ENCODE measurements at places on chromosomes 2 and 18.

DNA sequence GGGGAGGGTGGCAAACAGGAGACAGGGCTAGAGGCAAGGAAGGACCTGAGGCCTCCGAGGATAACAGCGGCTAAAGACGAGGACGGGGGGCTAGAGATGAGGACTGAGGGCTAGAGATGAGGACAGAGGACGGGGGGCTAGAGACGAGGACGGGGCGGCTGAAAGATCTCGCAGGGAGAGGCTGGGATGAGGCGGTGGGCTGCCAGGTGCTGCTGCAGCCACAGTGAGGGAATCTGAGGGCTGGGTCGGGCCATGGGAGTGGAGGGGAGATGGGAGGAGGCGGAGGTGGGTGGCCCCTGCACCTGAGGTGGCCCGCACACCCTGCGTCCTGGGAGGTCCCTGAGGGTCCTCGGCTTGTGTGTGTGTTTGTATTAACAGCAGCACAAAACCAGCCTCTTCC, 350.2 kb upstream of the SALL3 start:
- no peak for DNase-seq

- DNase-seq = no peak
Observed at GRCh38 chr2:197416268-197416667, 18.6 kb downstream of the SF3B1 start.

- no peak for DNase-seq
Observed at GRCh38 chr2:208407667-208408066, 1.1 kb downstream of the PTH2R start.

DNA sequence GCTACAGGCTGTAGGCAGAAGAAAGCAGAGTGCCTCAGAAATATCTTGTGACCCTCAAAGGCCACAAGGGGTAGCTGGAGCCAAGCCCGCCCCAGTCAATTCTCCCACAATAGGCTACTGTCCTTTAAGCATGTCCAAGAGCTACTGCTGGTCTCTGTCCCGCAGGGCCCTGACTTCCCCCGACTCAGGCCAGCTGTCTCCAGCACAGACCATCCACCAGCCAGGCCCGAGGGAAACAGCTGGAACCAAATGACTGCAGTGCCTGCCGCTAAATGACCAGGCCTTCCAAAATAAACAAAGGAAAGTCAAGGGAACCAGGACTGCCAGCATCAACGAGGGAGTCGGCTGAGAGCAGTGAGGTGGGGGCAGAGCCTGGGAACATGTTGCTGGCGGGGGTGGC, 36.7 kb downstream of the MCFD2 start:
- no peak for DNase-seq

- DNase-seq = no peak
Observed at GRCh38 chr18:48613589-48614404, 75.0 kb downstream of the CTIF start.

- no peak for DNase-seq
Observed at GRCh38 chr2:46275995-46276394, 21.2 kb upstream of the EPAS1 start.

- no peak for DNase-seq
Observed at GRCh38 chr2:197197895-197198311, 112.7 kb downstream of the ANKRD44 start.

GRCh38 chr18:37398248-37398920, 167.2 kb downstream of the CELF4 start:
- DNase-seq = no peak

DNA sequence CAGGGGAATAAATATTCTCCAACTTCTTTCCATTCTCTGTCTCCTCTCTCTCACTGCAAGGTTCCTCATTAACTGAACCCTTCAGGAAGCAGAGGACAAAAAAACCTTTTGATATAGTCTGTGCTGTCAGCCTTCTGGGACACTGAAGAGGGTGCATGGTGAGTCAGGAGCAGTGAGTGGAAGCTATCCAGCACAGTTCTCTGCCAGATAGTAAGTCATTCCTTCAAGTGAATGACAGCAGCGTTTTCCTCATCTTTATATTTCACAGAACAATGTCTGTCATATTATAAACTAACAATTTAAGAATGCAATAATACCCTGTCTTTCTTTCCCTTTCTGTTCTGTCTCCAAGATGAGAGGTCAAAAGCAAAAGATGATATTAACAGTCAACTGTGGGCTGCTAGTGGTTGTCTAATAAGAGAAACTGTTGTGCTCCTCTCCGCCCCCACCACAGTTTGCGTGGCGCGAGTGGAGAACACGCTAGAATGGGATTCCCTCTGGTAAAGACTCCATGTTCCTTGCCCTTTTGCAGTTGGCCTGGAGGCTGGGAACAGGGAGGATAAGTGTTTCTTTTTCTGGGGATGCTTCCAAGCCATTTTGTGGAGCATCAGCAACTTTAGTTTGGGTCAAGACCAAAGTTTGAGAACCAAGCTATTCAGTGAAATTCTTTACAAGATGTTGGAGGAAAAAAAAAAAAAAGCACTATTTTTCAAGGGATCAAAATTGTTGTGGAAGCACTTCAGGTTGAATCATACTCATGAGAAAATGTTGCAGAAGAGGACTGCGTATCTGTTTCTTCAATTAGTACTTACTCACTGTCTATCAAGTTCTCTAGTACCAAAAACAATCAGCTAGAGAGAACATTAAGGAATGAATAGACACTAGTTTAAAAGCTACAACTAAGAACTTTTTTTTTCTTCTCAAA, 430.2 kb downstream of the SETBP1 start:
- DNase-seq = no peak

GRCh38 chr2:29065068-29065811, 9.1 kb downstream of the PCARE start:
- DNase-seq = no peak

- DNase-seq = no peak
Observed at GRCh38 chr2:113240150-113240914, 38.4 kb downstream of the PAX8 start.

DNA sequence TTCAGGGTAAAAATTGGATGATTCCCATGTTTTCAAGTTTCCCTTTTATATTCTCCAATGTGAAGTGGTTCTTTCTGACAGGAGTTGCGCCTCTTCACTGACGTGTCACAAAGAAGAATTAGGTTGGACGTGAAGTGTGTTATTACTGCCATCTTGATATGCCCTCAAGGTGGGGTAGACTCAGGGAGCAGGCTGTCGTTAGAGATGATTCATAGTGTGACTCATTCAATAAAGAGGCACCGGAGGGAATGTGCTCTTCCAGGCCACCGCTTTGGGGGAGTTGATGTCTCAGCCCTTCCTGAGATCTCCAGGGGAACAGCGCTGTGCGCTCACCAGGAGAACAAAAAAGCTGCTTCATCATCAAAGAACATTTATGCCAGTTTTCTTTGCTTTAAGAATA, 3.6 kb upstream of the DGKD start:
- no peak for DNase-seq

GRCh38 chr2:101036562-101036961, 34.5 kb downstream of the RPL31 start:
- DNase-seq = no peak

GRCh38 chr2:59250307-59250677, 1009.2 kb upstream of the FANCL start:
- DNase-seq = no peak

- DNase-seq = no peak
Observed at GRCh38 chr2:230643576-230644291, 68.9 kb upstream of the CAB39 start.

- no peak for DNase-seq
Observed at GRCh38 chr2:13921245-13921644, 711.3 kb upstream of the LRATD1 start.

DNA sequence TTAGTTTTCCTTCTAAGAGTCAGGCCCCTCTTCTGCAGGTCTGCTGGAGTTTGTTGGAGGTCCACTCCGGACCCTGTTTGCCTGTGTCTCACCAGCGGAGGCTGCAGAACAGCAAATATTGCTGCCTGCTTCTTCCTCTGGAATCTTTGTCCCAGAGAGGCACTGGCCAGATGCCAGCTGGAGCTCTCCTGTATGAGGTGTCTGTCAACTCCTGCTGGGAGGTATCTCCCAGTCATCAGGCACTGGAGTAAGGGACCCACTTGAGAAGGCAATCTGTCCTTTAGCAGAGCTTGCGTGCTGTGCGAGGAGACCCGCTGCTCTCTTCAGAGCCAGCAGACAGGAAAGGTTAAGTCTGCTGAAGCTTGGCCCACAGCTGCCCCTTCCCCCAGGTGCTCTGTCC, 4.8 kb downstream of the REG1B start:
- DNase-seq = no peak

DNA sequence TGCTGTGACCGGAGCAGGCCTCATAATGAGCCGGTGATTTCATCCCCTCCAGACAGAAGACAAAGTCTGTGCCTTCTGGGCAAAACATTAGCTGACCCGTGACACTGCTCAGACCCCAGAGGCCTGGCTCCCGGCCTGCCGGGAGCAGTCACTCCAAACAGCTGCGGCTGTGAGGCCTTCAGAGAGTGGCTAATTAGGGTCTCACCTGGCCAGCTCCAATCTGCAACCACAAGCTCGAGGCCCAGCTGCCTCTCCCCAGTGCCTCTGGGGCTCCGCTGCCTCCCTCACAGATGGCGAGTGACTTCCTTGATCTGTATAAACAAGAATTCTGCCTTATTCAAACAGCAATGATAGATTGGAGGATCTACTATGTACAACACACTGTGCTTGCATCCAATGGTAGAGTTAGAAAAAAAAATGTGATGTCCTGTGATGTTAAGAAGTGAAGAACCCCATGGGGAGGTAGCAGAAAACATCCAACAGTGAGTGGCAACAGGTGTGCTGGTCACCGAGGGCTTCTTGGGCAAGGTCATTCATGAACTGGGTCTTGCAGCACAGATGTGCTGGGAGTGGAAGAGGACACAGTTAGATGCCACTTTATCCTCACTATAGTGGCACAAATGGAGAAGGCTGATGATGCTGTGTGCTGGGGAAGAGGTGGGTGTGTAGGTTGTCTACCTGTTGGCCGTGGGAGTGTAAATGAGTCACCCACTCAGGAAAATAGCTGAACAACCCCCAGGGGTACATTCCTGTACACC, 98.2 kb upstream of the ASAP2 start:
- no peak for DNase-seq

DNA sequence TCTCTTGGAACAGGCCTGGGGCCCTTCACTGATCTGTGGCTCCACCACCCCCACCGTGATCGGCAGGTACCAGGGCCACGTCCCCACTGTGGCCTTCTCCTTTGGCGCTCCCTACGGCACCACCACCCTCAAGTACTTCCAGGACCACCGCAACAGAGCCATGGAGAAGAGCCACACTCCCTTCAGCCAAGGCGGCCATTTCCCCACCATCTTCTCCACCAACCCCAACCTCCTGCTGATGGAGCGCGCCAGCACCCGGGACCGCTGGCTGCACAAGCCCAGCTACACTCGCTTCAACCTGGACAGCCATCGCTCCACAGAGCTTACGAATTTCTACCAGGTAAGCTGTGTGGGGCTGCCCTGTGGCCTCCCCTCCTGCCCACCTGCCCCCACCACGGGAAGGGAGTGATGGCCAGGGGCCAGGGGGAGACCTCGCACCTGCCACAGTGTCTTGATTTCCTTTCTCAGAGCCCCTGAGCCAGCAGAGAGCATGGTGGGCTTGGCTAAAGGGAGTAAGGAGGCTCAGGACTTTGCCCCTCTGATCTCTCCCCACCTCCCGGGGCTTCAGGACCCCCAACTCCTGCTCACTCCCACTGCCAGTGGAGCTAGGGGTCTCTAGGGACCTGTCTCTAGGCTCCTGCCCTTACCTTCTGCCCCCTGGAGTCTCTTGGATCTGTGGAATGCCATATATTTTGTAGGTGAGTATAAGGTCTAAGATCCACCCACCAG, 65.2 kb downstream of the CIB4 start:
- no peak for DNase-seq

GRCh38 chr2:209442939-209443338, 19.1 kb downstream of the MAP2 start:
- DNase-seq = no peak

Measured in GM19239 (cell line).